ENCODE measurements at places on chromosomes 6 and 20.
A peak's percentile ranks its signal among the peaks of the same experiment; 100 is the strongest.

GRCh38 chr6:78489874-78490273 lies 377.5 kb upstream of the IRAK1BP1 start:
- DNase-seq = no peak

GRCh38 chr6:34610819-34611477 lies 54.8 kb upstream of the SPDEF start:
- DNase-seq = peak; percentile 25

DNA sequence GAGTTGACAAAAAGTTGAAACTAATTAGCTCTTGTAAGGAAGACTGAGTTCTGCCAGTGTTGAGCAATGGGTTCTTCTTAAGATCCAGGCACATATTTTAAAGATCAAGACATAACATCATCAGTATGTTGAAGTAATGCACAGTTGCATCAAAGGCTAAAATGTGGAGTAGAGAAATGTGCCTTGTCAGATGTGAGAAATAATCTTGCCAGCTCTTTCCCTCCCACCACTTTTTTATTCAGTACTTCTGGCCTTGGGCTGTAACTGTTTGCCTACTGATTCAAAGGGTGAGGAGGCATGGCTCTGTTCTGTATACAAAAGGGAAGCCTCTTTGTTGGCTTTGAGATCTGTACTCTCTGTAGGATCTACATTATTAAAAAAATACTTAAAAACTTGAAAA lies 13.1 kb downstream of the PKIB start:
- no peak for DNase-seq

GRCh38 chr20:49471397-49471796 lies 11.1 kb downstream of the KCNB1 start:
- no peak for DNase-seq

- no peak for DNase-seq
Measured at GRCh38 chr6:135298455-135298854, 117.3 kb downstream of the MYB start.

GRCh38 chr6:34736823-34737222 lies 20.5 kb upstream of the SNRPC start:
- no peak for DNase-seq

GRCh38 chr20:38866265-38867061 lies 59.8 kb upstream of the FAM83D start:
- no peak for DNase-seq

DNA sequence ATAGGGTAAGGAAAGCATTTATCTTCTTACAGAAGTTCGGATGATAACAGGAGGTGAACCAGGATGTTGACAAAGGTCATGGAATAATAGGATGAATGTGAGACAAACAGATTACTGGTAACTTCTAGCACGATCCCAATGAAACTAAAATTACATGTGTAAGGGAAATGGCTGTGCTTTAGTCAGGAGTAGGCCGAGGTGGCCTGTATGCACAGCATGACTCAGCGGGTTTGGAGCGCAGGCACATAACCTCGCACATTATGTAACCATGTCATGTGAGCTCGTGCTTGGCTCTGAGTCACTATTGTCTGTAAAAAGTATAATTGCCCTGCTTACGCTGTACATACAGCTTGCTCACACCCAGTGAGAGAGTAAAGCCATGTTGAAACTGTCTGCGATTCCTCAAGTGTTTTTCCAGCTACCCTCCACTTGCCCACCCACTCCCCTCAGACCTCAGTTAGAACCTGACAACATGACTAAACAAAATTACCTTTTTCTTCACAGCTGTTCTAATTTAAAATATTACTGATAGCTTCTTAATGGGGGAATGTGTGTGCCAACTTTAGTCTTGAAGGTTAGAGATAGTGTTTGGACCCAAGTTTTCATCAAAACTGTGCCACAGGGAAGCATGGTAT lies 8.2 kb downstream of the CYB5R4 start:
- peak; percentile 75 for DNase-seq

DNA sequence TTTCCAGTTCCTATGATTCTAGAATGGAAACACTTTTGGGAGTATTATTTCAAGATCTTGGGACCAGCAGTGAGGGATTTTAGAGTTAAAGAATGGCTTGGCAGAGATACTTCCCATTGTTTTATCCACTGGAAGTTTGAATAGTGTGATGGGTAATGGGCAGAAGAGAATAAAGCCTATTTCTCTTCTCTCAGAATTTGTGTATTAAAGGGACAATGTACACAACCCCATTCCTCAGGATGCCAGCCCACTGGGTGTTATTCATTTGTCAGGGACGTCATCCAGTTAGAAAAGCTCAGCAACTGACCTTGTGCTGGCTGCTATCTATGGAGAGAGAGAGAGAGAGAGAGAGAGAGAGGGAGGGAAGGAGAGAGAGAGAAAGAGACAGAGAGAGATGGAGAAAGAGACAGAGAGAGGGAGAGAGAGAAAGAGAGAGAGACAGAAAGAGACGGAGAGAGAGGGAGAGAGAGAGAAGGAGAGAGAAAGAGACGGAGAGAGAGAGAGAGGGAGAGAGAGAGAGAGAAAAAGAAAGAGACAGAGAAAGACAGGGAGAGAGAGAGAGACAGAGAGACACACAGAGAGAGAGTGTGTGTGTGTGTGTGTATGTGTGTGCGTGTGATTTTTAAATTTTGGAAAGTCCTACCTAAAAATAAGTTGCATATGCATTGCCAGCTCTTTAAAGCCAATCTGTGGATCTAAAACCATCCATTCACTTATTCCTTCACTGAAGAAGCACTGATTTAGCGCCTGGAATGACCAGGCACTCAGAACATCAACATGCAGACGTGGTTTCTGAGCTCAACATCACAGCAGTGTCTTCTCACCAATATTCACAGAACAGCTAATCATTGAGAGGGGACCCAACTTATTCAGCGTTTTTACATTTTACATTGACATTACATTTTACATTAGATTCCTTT lies 388.8 kb downstream of the THBS2 start:
- DNase-seq = no peak

DNA sequence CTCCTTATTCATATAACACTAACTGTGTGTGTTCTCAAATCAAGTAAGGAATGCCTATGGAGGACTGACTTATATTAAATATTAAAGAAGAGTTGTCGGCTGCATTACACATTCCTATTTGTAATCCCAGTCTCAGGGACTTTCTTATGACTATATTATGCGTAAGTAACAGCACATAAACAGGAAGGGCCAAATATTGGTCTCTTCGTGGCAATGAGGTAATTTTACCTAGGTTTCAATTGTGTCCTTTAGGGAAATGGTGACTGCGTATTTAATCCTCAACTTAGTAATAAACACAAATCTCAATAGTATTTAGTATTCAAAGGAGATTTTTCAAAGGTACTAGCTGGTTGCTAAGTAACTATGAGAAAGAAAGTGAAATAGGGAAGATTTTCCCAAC lies 22.8 kb upstream of the EPM2A start:
- no peak for DNase-seq

DNA sequence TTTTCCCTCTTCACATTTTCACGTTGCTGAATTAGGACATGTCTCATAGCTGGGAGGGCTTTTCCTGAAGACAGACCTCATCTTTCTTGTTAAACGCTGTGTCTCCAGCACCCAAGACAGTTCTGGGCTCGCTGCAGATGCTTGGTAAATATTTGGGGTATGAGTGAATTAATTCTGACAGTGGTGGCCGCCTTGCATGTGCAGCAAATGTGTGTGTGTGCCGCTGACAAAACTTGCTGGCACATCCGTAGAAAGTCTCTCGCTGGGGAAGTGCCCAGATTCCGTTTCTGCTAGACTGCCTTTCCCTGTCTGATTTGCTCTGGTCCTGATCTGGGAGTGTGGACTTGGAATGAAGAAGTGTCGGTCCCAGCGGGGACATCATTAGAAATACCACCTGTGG lies 48.2 kb upstream of the ZNFX1 start:
- DNase-seq = no peak

GRCh38 chr6:134421501-134421900 lies 103.6 kb upstream of the SGK1 start:
- DNase-seq = no peak

DNA sequence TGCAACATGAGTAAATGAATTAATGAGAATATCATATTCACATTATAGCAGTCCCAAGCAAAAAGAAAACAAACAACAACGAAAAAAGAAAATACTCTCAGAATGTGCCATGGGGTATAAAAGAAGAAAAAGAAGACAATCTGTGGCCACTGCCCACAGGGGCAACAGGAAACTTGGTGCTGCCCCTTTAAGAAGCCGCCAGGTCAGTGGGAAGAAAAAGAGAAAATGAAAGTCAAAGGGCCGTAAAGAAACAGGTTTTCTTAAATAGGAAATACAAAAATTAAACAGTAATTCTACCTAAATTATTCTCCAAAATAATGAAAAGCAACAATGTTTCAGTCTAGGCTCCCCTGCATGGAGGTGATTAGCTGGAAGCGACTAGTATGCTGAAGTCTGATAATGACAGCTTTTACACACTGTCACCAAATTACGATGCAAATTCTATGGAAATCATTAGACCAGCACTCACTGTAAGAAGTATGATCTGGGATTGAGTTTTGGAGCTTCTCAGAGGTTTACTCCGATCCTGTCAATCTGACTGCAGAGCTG lies 23.6 kb downstream of the GMDS start:
- no peak for DNase-seq

GRCh38 chr20:37505263-37506151 lies 15.5 kb upstream of the NNAT start:
- no peak for DNase-seq

GRCh38 chr6:162493917-162494316 lies 233.6 kb downstream of the PRKN start:
- DNase-seq = no peak

GRCh38 chr6:56842686-56843475 lies 112.0 kb upstream of the BEND6 start:
- no peak for DNase-seq

DNA sequence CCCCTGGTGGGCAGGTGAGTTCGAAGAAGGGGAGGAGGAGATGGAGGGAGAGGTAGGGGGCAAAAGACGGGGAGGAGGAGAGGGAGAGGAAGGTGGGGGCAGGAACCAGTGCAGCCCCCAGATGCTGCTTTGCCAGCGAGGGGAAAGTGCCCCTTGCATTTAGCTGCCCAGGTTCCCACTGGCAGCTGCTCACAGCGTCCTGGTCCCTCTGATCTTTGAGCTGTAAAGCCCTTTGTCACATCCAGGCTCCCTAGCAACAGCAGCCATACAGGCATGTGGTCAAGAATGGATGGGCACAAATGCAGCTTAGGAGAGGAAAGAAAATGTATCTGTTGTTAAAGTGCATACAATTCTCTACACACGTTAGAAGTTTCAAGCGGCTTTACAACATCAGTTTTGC lies 160.9 kb downstream of the CD83 start:
- DNase-seq = no peak

GRCh38 chr6:15498640-15499039 lies 164.2 kb downstream of the DTNBP1 start:
- no peak for DNase-seq

DNA sequence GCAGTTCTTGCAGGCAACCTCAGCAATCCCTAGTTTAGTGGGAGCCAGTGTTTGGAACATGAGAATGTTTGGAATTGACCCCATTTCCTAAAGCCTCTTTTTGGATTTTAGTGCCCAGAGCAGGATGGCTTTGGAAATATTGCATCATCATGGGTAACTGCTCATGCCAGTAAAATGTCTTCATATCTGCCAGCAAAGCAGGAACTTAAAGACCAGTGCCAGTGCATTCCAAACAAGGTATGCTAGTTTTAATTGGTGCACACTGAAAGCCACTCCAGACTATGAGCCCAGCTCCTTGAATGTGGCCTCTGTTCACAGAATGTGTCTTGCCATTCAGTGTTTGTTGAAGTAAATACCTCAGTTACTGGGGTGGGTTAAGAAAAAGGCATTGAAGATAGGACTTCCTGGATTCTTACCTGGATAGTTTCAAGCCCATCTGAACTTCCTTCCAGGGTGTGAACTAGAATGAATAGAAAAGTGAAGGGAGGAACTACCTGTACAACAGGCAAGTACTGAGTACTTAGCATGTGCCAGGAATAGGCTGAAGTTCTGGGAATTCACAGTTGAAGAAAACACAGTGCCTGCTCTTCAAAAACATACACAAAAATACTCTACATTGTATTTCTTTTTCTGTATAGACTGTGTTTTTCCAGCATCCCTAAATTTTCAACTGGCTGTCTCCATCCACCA lies 70.5 kb downstream of the COL19A1 start:
- no peak for DNase-seq

- peak; percentile 14 for DNase-seq
Measured at GRCh38 chr6:36386495-36387439, 702 bp downstream of the ETV7 start.

DNA sequence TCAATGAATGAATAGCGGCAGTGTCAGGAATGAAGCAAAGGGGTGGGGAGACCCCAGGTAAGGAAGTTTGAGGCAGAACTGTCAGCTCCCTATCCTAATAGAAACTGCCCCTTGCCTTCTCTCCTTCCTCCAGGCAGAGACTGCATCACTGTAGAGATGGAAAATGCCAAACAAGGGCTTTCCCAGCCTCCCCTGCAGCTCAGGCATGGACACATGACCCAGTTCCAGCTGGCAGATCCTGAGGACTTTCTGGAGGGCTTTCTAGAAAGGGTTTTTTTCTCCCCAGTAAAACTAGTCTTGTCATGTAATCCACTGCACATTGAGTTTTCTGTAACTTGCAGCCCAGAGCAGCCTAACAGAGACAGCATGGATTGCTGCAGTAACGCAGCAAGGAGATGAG lies 17.9 kb upstream of the PNPLA1 start:
- DNase-seq = no peak

DNA sequence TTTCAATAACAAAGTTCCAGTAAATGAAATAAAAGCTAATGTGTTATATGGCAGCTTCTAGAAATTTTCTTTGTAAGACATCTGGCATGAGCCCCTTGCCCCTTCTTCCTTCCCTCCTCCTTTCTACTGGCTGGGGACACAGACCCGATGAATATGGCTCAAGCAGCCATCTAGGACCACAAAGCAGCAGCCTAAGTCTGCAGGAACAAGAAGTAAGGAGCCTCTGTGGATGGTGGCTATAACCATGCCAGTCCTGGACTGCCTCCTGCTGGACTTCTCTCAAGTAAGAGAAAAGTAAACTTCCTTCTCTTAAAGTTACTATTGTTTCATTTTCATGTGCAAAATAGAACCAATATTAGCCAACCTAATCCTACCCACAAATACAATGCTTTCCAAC lies 114.9 kb upstream of the DST start:
- DNase-seq = no peak
